ENCODE measurements at places on chromosomes 16 and 17. TPM values are rescaled to one million over a fixed set of nuclear protein-coding genes. Genes with fewer than 3 reads are reported as not detected.

DNA sequence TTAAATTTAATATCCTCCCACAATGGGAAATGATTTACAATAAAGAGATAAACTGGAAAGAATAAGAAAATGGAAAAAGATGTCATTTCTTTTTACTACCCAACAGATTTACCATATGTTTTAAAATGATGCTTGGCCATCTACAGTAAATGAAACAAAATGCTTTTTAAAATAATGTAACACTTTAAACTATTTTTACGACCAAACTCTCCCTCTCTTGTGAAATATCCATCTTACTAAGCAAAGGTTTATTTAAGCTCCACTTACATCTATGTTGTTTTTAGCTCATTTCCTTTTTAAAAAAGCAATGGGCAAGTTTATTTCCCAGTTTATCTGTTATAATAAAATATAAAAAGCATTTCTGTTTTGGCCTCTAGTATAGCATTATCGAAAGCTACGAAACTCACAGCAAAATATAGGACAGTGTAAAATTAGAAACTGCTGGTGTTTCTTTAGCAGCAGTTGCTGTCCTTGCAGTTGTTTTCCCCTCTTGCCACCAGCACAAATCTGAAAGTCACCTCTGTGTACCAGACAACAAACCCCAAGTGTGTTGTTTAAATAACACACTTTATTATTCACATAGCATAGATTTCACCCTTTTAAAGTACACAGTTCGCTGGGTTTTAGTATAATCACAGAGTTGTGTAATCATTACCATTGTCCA is 195.1 kb downstream of the CDRT15L2 start:
- no peak for DNase-seq

Gene MT1G
- 919 TPM for polyA plus RNA-seq

Gene TP53TG3F
- not detected for polyA plus RNA-seq

GRCh38 chr17:8894202-8894671 is 26.8 kb upstream of the PIK3R6 start:
- DNase-seq = no peak

DNA sequence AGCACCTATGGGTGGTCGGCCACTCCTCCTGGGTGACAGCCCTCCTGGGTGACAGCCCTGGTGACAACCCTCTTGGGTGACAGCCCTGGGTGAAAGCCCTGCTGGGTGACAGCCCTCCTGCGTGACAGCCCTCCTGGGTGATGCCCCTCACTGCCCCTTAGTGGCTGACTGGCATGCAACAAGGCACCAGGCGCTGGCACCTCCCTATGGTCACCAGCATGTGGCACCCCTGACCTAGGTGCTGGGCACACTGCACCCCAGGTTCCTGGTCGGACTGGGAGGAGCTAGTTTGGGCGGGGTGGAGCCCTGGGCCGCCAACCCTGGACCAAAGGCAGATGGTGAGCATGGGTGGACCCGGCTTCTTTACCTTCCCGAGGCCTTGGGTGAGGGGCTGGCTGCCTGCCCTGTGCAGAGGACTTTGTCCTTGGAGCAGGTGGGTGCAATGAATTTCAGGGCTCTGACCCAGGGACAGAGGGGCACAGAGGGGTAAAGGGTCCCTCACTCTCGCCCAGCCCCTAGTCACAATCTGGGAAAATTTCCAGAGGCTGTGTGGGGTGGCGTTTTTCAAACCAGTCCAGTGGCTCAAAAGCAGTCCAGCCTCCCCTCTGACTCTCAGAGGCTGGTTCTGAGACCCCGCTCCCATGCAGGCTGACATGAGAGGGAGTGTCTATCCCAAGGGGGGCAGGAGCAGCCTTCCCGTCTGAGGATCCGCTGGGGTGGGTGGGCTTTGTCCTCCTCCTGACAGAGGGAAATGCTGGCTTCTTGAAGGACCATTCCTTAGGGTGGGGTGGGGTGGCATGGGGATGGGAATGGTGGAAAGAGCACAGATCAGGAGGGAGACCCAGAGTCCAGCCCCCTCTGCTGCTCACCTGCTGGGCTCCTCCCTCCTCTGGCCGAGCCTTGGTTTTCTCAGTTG is 25.9 kb upstream of the TNFRSF13B start:
- no peak for DNase-seq

- no peak for DNase-seq
Observed at GRCh38 chr17:81271226-81271625, 23.9 kb downstream of the SLC38A10 start.

Gene BAIAP3
- polyA plus RNA-seq = 8.1 TPM

GRCh38 chr16:19885451-19886072 is 914 bp upstream of the GPRC5B start:
- no peak for DNase-seq

DNA sequence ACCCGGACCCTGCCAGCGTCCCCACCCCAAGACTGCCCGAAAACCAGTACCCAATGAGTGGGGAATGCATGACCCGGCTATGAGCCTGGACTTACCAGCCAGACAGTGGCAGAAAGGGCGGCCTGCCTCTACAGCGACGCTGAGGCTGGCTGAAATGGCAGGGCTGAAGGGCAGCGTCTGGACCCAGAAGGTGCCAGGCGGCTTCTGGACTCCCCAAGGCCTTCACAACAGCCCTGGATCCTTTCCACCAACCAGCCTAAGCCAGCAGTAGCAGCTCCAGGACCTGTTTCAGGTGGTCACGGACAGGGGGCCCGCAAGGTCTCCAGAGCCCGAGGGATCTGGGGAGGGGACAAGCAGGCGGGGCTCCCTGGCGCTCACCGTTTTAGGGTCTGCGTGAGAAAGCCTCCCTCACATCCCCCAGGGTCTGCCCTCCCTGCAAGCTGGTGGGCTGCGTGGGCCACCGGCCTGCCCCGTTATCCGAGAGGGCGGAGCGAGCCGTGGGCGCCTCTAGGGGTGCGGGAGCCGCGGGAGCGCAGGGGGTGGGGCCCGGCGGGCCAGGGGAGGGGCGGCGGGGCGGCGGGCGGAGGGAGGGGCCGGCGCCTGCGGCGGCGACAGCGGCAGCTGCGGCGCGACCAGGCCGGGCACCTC is at the start of gene RIPOR1:
Gene RIPOR1 (plus strand): TSS at position 608 of the 648 bp plus-strand sequence. CDS start 9,618 bp downstream, outside the sequence.
- DNase-seq = no peak

Gene PYCARD
- polyA plus RNA-seq = 42.4 TPM

DNA sequence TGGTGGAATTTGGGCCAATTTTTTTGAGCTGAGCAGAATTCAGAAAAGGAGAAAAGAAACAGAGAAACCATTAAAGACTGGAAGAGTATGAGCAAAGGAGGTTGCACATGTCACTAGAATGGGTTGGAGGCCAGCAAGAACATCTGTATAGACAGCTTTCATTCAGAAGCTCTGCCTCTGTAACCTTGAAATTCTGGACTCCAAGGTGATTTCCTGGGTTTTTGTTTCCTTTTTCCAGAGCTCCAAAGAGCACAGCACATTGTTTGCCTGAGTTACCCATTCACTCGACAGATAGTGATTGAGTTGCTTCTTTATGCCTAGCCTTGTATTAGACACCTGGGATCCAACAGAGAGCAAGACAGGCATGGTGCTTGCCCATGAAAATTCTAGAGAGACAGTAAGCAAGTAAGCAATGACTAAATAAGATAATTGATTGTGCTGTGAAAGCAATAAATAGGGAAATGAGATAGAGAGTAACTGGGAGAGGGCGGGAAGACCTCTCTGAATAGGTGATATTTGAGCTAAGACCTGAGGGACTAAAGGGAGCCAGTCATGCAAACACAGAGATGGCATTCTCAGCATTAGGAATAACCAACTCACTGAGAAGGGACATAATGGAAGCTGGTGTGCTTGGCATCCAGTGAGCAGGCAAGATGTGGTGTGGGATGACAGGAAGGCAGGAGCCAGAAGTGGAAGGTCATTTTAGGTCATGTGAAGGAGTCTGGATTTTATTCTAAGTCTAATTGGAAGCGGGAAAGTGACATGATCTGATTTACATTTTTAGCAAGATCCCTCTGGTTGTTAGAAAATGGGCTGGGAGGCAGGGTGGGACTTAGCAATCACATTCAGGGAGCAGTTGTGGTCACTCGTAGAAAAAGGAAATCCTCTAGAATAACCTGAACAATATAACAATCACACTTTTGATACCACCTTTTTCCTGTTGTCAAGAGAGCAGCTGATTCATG is 197.5 kb downstream of the HS3ST3A1 start:
- no peak for DNase-seq

Gene OR1F1
- polyA plus RNA-seq = not detected

- DNase-seq = no peak
Observed at GRCh38 chr16:15897121-15897780, 8.8 kb upstream of the CEP20 start.

GRCh38 chr17:9211133-9211765 is 189.9 kb downstream of the NTN1 start:
- no peak for DNase-seq

Gene SRCIN1
- 7.6 TPM for polyA plus RNA-seq

Gene ITGAL
- 3.8 TPM for polyA plus RNA-seq

GRCh38 chr16:29007730-29008593 is 23.1 kb downstream of the LAT start:
- DNase-seq = no peak

Gene ZFHX3
- 10.5 TPM for polyA plus RNA-seq

DNA sequence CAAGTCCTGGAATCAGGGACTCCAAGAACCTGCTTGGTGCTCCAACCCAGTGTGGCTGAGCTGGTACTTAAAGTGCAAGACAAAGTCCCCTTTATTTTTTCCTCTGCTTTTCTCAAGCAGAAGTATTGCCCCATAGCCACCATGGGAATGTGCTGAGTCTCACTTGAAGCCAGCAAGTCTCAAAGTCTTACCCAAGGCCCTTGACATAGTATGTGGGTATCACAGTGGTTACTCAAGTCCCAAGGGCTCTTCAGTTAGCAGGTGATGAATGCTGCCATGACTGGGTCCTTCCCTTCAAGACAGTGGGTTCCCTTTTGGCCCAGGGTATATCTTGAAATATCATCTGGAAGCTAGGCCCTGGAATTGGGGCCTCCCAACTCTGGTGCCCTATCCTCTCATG is 30.5 kb upstream of the GINS3 start:
- no peak for DNase-seq

DNA sequence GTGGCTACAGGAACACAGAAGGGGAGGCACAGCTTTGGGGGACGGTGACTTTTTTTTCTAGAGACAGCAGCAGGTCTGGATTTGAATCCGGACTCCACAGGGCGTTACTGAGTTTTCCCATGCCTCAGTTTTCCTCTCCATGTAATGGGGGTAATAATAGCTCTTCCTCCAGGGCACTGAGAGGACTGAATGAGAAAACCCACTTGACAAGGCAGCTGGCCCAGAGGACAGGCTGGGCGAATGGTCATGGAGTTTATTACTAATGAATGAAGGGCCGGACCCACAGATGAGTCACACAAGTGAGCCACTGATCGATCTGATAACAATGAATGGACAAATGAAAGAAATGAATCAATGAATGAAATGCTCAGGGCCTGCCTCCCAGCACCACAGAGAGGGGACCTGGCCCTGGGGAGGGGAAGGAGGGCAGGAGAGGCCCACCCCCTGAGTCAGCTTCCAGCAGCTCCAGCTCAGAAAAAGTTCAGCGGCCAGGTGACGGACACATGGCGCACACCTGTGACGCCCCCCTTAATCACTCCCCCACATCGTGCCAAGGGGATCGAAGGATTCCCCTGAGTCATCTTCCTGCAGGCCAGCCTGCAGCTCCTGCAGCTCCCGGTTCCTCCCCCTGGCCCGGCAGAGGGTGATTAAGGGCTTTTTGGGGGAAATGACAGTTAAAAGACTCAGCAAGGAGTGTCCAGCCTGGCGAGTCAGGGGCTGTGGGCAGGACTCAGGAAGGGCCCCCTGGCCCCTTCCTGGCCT is 54.3 kb downstream of the SOCS1 start:
- DNase-seq = no peak

Gene NAT9
- polyA plus RNA-seq = 34.2 TPM

Gene MOSMO
- 15.6 TPM for polyA plus RNA-seq

Gene TCAP
- polyA plus RNA-seq = 2.2 TPM

DNA sequence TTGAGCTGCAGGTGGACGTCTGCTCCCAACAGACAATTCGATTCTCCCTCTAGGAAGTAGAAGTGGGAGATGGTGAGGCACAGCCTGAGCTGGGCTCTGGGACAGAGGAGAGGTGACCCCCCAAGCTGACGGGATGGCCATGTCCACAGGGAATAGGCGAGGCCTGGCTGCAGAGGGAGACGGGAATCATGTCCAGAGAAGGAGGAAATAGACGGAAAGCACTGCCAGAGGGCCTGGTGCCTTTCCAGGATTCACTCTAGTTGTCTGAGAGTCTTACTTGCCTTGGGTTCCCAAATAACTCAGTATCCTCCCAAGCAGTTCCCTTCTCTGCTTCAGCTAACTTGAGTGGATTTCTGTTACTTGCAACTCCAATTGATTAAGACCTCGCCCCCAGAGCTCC is 4.3 kb upstream of the CRISPLD2 start:
- DNase-seq = no peak

Gene CRYBA1
- polyA plus RNA-seq = not detected

GRCh38 chr16:630815-631405 is at the start of gene WFIKKN1:
Gene WFIKKN1, plus strand, starts transcription at chr16:630985. Its CDS starts 269 bp downstream, at chr16:631254.
- DNase-seq = no peak

Gene SRSF1
- 213 TPM for polyA plus RNA-seq

Gene MT1H
- polyA plus RNA-seq = 391 TPM

- no peak for DNase-seq
Observed at GRCh38 chr16:29664091-29664921, 1.3 kb downstream of the SPN start.

GRCh38 chr17:44828919-44829522 is 1.1 kb downstream of the GJC1 start:
- peak; percentile 52 for DNase-seq

DNA sequence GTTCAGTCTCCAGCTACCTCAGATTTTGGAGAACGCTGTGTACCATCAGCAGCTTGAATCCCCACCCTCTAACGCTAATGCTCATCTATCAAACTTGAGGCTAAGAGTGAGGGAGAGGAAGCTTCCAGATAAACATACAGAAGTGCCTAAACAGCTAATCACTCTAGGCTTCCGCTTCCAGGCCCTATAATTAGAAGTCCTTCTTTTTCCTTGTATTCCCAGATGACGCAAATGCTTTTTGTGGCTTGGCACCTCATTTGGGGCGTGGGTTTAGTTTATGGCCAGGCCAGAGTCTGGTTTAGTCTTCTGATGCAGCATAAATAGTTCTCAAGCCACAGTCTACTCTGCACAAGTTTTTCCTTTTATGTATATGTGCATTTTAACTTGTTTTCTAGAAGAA is 263.4 kb downstream of the BCAS3 start:
- DNase-seq = peak; percentile 76

DNA sequence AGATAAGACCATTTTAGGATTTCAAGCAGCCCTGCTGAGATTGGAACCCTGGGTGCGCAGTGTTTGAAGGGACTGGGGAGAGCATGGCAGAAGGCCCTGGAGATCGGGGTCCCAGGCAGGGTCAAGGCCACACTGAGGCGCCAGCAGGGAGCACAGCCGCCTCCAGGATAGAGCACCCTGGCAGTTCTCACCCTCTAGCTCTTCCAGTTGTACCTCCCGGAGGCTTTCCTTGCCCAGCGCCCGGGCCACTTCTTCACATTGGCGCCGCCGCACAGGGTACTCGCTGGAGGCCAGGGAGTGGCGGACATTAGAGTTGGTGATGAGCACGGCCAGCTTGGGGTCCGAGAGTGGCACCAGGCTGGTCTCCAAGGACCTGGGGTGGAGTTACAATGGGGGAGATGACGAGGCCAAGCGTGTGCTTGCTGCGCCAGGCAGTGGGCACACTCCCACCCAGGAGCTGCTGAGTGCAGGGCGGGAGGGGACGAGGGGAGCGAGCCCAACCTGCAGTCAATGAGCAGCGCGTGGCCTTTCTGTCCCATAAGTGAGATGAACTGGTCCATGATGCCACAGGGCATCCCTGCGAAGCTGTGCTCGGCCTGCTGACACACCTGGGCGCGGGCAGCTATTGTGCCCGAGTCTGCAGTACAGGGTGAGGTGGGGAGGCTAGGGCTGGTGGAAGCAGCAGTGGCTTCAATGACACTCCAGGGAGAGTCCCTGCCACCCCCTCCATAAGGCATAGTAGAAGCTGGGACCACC is 2.3 kb downstream of the GALK1 start:
- no peak for DNase-seq

Gene ARL16
- 44.8 TPM for polyA plus RNA-seq

Data from large intestine (tissue), 12 donors.